ENCODE measurements at places on chromosomes 5 and 9.

DNA sequence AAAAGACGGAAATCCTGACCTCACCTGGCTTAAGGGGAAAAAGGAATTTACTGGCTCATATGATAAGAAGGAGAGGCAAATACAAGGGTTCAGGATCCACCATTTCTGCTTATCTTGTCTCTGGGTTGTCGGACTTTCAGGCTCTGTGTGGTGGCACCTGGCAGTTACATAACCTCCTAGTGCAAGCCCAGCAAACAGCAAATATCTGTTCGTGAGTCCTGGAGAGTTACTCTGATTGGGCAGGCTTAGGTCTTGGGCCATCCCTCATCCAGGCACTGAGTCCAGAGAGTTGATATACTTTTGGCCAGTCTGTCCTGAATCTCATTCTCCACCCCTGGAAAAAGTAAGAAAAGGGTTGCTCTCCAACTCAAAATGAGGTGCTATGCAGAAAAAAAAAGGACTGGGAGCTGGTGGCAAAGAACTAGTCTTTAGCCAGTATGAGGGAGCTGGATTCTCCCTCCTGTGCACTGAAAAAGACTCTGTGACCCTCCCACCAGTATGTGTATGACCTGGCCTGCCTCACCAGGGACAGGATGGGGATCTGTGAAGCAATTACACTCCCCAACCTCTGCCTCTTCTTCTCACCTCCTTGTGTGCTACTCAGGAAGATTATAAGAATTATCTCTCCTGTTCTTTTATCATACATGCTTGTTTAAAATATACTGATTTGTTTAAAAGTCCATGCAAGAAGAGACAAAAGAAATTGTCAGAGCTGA is 282.9 kb downstream of the ARHGAP26 start:
- no peak for DNase-seq

- no peak for DNase-seq
Measured at GRCh38 chr5:149038336-149039080, 24.4 kb downstream of the SH3TC2 start.

- no peak for DNase-seq
Measured at GRCh38 chr5:82313016-82313415, 34.9 kb upstream of the RPS23 start.

DNA sequence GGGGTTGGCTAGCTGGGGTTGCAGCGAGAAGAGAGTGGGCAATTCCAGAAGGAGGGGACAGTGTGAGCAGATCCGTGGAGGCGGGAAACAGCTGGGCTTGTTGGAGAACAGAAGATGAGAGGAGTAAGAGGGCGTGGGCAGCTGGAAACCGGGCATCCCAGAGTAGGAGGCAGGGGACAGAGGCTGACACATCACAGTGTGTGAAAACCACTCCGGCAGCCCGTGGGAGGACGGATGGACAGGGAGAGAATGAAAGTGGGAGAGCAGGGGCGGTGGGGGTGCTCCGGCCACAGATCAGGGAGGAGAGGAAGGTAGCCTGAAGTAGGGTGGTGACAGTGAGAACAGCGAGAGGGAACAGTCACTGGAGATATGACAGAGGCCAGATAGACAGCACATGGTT is 8.3 kb upstream of the PSMB7 start:
- no peak for DNase-seq

DNA sequence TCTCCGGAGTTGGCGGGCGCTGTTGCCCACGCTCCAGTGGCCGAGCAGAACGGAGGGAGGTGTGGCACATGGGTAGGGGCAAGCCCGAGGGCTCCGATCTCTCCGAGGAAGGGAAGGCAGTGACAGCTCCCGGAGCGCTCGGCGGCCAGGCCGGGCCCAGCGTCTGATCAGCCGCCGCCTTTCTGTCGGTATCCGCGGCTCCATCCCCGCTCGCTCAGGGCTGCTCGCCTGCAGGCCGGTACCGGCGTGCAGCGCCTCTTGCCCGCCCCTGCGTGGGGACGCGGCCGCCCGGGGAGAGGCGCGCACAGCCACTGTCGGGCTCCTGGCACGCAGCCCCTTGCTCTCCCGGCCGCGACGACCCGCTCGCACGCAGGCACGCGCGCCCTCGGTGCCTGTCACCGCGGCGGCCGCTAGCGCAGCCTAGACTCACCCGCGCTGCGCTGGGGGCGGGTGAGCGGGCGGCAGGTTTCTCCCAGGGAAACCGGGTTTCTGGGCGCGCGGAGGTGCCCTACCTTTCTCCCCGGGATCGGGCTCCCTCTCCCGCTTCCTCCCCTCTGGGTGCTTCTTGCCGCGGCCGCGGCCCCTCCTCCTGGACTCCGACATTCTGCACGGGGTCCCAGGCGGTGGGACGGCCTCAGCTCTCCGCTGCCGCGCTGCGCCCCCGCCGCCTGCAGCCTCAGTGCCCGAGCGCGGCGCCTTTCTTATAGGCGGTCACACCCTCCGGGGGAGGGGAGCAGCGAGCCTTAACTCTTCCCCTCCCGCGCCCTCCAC is 108.4 kb downstream of the PSD2 start:
- DNase-seq: peak; percentile 80

GRCh38 chr9:112059145-112059965 is 115.7 kb downstream of the SUSD1 start:
- DNase-seq: no peak

DNA sequence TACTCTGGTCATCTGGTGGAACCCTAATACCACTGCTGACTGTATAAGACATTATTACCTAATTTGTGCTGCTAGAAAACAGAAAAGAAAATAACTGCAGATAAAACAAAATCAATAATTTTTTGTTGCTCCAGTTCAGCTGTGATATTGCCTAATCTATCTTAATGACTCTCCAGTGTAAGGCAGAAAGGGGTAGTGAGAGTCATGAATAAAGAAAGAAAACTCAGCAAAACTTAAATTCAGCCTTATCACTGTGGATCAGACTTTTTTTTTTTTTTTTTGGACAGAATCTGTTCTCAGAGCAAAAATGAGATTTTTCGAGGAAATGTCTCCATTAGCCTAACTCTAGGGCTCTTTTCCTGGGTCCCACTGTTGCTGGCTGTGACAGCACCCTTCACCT is 1.1 kb upstream of the DOCK2 start:
- no peak for DNase-seq

- no peak for DNase-seq
Measured at GRCh38 chr5:181167814-181168488, 20.6 kb downstream of the OR2V2 start.

DNA sequence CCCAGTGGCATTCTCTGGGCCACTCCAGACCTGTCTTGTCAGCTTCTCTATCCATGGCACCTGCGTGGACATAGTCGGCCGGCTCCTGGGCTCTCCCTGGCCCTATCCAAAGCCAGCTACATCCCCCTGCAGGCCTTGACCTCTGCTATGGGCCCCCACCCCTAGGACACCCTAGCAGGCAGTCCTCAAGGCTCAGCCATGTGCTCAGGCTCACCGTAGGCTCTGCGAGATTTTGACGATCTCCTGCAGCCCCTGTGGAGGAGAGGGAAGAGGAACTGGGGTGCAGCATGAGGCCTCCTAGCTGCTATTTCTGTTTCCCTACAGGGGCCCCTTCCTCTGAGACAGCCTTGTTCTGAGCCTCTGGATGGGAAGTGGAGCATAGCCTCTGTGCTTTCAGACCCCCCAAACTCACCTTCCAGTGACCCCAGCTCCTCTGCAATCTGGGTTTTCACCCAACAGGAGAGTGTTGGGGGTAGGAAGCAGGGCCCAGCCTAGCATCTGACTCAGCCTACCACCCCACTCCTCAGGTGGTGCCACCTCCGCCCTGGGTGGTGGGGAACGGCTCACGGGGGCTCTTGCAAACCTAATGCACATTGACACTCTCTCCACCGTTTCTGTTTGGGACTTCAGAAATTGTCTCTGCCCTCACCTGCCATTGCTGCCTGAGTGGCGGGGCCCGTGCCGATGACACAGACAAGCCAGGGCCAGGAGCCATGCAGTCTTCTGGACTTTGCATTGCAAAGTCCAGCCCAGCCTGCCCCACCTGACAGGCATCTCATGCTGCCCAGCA is 36.7 kb downstream of the HRH2 start:
- DNase-seq: no peak

GRCh38 chr9:6557883-6558616 is 87.5 kb downstream of the GLDC start:
- DNase-seq: no peak

- DNase-seq: no peak
Measured at GRCh38 chr5:94159144-94159543, 417.7 kb upstream of the POU5F2 start.

GRCh38 chr5:38535248-38535750 is 21.1 kb downstream of the LIFR start:
- DNase-seq: no peak

DNA sequence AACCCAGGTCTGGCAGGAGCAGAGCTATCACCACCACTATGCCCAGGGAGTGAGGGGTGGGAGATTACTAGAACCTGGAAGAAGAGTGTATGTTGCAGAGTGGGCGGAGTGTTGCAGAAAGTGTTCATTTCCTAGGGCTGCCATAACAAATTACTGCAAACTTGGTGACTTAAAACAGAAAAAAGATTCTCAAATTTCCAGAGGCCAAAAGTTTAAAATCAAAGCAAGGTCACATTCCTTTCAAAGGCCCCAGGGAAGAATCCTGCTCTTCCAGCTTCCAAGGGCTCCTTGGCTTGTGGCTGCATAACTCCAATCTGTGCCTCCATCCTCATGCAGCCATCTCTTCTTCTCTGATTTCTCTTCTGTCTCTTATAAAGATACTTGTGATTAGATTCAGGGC is 30.6 kb upstream of the SPINK4 start:
- DNase-seq: no peak

DNA sequence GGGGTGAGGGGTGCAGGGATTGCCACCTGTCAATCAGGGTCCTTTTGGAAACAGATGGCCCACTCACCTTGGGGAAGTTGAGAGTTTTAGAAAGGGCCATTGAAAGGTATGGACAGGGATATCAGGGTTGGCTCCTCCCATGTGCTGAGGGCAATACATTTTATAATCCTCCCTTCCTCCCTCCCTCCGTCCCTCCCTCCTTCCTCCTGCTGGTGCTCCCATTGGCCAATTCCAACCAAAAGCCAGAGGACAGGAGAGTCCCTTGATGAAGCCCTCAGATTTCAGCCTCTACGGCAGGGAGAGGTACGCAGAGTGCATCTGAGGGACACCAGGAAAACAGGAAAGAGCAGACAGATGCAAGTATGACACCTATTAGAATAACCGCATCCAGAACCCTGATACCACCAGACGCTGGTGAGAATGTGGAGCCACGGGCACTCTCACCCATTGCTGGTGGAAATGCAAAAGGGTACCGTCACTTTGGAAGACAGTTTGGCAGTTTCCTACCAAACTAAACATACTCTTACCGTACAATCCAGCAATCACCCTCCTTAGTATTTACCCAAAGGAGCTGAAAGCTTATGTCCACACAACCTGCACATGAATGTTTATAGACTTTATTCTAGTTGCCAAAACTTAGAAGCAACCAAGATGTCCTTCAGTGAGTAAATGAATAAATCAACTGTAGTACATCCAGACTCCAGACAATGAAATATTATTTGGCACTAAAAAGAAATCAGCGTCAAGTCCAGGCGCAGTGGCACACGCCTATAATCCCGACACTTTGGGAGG is 58.2 kb upstream of the OTULINL start:
- DNase-seq: no peak

Data from frontal cortex (tissue), 4 donors.